ENCODE measurements at places on chromosomes 5 and 9.

- DNase-seq, result no peak
Measured at GRCh38 chr5:150178262-150178661, 11.6 kb upstream of the SLC6A7 start.

DNA sequence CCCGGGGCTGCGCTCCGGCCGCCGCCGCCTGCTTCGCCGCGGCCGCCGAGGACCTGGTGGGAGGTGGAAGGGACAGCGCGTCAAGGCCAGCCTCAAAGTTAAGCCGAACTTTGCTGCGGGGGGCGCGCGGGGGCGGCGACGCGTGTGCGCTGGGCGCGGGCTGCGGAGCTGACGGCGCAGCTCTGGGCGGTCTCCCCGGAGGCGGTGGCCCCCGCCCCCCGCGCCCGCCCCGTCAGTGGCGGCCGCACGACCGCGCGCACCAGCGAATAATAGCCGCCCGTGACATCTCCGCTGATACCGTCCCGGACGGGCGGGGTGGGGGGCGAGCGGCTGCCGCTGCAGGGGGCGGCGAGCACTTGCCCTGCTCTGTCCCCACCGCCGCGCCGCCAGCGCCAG lies 579 bp upstream of the FAM78A start:
- no peak for DNase-seq

GRCh38 chr9:27436234-27436633 lies 87.9 kb upstream of the IFNK start:
- DNase-seq, result no peak

DNA sequence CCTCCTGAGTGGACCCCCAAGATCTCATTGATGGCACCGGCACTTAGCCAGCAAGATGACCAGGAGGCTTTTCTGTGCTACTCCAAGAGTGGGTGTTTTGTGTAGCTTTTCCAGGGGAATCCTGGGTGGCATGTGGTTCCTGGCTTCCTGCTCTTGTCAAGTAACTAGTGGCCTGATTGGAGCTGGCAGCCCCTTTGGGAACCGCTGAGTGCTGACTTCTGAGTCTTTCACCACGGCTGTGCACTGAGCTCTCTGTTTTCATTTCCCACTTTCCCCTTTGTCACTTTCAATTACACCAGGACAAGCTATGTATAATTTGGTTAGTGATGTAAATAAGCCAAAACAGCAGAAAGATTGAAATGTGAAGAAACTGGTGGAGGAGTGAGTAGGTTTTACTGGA lies 255.4 kb downstream of the GOLPH3 start:
- DNase-seq, result no peak

GRCh38 chr5:106092455-106092854 lies 1578.3 kb downstream of the EFNA5 start:
- DNase-seq, result no peak

DNA sequence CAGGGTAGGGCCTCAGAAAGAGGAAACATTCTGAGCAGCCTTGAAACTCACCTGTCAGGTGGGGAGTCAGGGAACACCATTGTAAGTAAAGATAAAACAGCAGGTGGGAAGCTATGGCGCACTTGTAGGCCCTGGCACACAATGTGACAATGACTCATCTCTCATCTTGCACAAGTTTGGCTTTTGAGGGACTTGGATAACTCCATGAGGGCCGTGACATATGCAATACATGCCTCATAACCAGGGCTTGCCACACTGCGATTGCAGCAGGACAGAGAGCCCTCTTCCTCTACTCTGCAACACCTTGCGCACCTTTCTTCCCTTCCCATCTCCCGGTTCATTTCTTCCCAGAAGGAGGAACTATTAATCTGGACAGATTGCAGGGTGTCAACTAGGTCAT lies 144.9 kb downstream of the CEP120 start:
- DNase-seq, result no peak

GRCh38 chr5:149429839-149430721 lies 51.0 kb upstream of the IL17B start:
- no peak for DNase-seq

DNA sequence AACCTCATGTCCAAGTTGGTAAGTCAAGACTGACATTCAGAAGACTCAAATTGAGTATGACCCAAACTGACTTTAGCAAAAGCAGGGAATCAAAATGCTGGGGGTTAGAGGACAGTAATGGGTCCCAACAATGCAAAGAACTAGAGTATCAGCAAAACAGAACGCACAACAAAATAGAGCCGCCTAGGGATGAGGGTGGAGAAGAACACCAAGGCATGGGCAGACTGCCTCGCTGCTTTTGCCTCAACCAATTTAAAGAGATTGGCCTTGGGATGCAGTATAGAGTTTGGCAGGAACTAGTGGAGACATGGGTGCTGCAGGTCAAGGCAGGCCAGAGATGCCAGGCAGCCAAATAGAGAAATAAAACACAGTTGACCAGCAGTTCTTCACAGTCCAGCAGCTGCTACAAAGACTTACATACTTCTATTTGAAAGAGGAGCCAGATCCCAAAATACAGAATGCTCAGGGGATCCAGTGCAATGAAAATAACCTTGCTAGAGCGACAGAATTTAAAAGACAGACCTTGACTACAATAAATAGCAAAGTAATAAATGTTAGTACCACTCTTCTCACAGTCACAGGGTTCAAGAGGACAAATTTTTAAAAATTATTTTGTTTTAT lies 83.9 kb upstream of the NIPBL start:
- DNase-seq, result no peak

DNA sequence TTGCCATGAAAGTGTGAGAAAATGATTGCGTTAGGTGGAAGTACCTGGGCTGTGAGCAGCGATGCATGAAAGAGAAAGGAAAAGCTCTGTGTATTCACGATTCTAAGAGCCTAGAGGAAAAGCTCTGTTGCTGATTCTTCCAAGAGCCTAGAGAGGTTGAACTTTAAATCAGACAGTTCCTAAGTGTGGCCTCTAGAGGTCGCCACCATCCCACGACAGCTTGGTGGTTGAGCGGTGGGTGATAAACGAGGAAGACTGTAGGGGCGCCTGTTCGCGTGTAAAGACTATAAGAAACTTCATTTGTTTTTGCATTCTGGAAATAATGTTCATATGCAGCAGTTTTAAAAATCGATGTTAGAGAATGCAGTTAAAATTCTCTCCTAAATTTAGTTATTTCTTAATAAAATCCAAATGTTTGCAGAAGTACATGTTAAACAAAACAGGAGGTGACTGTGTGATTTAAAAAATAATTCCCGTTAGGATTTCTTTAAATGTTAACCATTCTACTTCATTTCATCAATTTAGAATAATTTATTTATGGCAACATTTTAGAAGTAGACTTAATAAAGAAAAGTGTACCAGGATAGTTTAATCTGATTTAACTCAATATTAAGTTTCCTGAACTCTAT lies 107.7 kb downstream of the TENT4A start:
- DNase-seq, result no peak

GRCh38 chr5:178420354-178420781 lies 169.8 kb downstream of the COL23A1 start:
- DNase-seq, result no peak

DNA sequence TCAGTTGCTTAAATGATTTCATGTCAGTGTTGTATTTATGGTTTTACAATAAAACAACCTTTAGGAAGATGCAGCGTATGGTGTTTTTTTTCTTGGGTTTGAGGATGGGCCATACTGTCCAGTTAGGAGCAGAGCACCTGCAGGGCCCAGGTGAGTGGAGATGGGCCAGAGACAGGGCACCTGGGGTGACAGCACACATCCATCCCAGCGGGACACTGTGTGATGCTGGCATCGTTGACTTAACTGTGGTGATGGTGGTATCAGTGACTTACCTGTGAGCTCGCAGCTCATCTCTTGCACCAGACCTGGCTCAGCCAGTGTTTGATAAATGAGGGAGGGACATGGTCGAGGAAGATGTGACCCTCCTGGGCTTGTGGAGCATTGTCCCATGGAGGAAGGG lies 21.6 kb downstream of the AMBP start:
- DNase-seq, result no peak

- DNase-seq, result no peak
Measured at GRCh38 chr9:1775230-1775629, 239.9 kb upstream of the SMARCA2 start.

GRCh38 chr5:151123897-151124751 lies 33.5 kb downstream of the ANXA6 start:
- no peak for DNase-seq

DNA sequence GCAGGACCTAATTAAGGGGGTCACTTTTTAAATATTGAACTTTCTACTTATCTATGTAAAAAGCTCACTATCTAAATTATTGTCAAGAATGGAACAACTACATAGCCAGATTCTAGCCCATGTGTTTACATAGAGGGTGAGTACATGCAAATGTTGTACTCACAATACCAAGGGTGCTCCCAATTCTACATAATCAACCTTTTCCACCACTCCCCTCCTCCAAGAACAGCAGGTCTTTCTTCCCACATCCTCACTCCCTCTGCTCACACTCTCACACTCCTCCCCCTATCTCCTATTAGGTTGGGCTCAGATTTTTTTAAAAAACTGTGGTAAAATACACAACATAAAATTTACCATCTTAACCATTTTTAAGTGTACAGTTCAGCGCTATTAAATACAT lies 325.4 kb downstream of the ARL15 start:
- DNase-seq, result no peak

DNA sequence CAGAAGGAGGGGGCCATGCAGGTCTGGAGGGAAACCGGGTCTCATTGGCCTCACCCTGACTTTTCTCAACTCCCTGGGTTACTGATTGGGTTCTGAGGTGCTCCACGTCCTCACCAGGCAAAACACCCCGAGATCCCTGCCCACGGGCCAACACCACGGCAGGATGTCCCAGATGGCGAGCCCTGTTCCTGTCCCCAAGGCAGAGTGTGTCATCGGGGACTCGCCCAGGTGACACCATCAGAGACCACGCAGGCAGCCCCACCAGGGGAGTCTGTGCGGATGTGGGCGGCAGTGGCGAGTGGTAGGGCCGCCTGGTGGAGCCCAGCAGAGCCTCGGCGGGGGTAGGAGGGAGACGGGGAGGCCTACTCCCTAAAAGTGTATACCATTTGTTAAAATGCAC lies 59.0 kb upstream of the UBAC1 start:
- no peak for DNase-seq

- no peak for DNase-seq
Measured at GRCh38 chr9:6783753-6784152, 26.0 kb downstream of the KDM4C start.

DNA sequence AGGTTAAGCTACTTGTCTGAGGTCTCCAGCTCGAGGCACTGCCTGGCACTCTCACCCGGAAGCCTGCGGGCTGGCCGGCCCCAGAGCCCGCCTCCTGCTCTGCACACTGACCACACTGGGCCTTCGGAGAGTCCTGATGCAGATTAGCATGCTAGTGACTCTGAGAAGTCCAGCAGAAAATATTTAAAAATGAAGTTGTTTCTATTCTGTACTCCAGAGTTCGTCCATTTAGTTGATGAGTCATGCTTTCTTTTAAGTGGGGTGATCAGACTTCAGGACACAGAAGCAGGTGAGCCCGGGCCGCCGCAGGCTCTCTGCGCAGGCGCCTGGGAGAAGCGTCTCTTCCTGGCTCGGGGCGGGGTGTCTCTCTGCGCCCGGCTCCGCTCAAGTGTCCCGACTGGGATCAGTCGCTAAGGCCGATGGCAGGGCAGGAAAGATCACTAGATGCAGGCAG lies 32.5 kb downstream of the FAM240B start:
- DNase-seq, result no peak

GRCh38 chr9:97531888-97532376 lies 30.5 kb downstream of the TMOD1 start:
- DNase-seq, result no peak

GRCh38 chr5:36108758-36109460 lies 42.2 kb upstream of the UGT3A2 start:
- no peak for DNase-seq

- DNase-seq, result no peak
Measured at GRCh38 chr5:169702693-169703481, 65.8 kb downstream of the DOCK2 start.

DNA sequence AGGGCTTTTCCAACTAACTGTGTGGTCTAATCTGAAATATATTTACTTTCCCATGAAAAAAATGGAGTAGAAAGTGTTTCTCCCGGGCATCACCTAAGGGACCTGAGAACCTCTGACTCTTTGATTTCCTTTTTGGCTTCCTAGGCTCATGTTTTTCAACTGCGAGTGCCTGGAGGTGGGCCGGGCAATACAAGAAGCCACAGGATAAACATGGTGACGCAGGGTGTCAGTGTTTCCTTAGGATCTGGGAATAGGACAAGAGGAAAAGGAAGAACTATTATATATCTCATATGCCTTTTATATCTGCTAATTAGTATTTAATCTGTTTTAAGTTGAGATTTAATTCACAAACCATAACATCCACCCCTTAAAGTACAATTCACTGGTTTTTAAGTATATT lies 11.4 kb upstream of the LECT2 start:
- DNase-seq, result no peak

DNA sequence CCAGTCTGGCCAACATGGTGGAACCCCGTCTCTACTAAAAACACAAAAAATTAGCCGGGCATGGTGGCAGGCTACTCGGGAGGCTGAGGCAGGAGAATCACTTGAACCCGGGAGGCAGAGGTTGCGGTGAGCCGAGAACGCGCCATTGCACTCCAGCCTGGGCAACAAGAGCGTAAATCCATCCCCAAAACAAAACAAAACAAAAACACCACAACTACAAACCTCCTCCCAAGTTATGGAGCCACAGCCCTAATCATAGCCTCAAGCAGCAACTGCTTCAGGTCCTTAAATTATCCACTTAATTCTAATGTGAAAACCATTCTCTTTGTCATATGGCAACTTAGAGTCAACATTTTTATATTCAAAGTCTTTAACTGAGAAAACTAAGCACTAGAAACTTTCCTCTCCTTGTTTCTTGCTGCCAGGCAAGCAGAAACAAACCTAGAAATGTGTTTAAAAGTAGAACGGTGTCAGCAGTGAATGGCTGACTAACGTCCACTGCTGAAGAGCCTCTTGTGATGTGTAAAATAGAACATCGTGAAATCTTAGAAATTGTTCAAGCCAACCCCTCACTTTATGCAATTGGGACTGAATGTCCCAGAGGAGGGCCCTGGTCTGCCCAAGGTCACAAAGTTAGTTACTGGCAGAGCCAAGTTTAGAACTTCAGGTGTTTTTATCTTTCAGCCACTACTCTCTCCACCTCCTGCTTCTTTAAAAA lies 5.7 kb downstream of the TMEM245 start:
- no peak for DNase-seq

- no peak for DNase-seq
Measured at GRCh38 chr5:148686660-148687059, 32.3 kb upstream of the HTR4 start.

GRCh38 chr9:14424983-14425382 lies 111.0 kb upstream of the NFIB start:
- DNase-seq, result no peak

DNA sequence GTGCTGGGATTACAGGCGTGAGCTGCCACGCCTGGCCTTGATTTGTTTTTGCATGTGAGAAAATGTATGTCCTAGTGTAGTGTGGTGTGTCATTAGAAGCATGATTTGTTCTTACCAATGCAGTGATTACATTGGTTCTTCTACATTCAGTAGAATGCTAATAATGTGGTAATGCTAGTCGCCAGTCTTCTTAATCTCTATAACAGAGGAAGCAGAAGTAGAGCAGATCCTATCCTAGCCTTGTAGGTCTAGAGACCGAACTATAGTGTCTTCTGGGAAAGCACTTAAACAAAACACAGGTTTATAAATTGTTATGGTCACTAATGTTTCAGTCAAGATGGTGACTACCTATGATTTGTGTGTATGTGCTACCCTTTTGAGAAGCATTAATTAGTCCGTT lies 197.5 kb upstream of the DMRT1 start:
- DNase-seq, result no peak

Data from stimulated activated CD8-positive, alpha-beta memory T cell treated with anti-CD3 and anti-CD28 coated beads, Interleukin-15, amount 100 ng/mL, for 24 hours (primary cell).